H4 (cell line): ENCODE measurements at places on chromosomes 7 and 10.
A peak's percentile ranks its signal among the peaks of the same experiment; 100 is the strongest.

- DNase-seq = no peak
Measured at GRCh38 chr7:112060625-112061024, 145.6 kb downstream of the DOCK4 start.

DNA sequence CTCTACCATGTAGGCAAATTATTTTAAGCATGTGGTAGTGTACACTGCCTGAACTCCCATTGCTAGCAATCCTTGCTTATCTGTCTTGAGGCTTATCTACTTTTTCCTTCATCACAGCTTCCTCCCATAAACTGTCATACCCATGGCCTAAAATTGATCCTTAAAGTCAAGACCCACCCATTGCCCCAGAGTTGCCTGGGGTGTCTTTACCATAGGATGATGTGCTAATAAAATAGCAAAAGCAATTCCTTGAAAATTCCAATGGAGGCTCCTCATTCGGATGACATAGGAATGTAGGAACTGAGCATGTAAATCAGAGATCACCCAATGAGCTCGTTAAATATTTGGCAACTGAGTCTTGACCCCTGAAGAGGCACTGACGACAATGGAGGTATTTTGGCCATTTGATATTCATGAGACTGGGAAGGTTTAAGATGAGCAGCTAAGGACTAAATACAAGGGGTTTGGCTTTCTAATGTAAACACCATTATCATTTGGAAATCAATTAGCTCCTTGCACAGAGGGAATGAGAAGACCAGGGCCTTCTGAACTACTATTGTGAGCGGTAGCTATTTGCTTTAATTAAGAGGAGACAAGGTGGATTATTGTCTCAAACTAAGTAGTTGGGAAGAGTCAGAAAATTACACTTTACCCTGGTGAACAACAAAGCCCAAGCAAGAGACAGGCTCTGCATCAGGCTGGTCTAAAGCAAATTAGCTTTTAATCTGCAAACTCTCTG is 234.9 kb downstream of the GATA3 start:
- DNase-seq = no peak

- peak; percentile 8 for DNase-seq
Measured at GRCh38 chr10:113820507-113820906, 33.4 kb downstream of the DCLRE1A start.

- DNase-seq = no peak
Measured at GRCh38 chr10:7541137-7542087, 125.4 kb downstream of the ITIH5 start.

GRCh38 chr7:35254496-35255442 is 869 bp upstream of the TBX20 start:
- no peak for DNase-seq

DNA sequence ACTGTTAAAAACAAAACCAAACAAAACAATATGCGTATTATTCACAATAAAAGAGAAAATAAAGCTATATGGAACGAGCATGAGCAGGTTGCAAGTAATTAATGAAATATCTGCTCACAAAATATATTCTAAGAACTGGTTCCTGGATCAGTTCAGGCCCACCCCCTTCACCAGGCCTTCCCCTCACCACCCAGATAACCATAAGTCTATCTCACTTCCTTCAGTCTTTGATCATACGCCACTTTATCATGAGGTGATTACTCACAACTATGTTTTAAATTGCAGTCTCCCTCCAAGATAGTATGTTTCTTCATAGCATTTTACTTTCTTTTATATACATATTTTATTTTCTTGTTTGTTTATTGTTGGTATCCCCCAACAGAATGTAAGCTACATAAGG is 263.1 kb upstream of the HGF start:
- no peak for DNase-seq

GRCh38 chr7:22723181-22723601 is 3.8 kb upstream of the IL6 start:
- peak; percentile 68 for DNase-seq

- no peak for DNase-seq
Measured at GRCh38 chr10:69677985-69678654, 48.1 kb downstream of the FAM241B start.

DNA sequence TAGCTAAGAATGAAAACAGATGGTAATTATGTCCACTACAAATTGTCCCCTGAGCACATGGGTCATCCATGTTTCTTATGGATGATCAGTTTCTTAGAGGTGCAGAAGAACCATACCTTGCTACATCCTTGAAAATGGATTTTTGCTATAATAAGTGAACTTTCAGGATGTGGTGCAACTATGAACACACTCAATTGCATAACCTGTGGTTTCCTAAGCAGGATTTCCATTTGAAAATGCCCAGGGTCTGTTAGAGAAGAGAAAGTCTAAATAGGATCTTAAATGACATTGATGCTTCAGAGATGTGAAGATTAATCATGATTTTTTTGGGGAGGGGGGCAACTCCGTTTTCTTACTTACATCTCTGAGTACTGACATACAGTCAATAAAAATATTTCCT is 39.6 kb upstream of the CACNB2 start:
- no peak for DNase-seq

GRCh38 chr7:42254217-42254616 is 17.2 kb upstream of the GLI3 start:
- no peak for DNase-seq

GRCh38 chr7:130150587-130150986 is 54.6 kb downstream of the TMEM209 start:
- DNase-seq = no peak

- DNase-seq = no peak
Measured at GRCh38 chr7:127391591-127392181, 822 bp downstream of the ZNF800 start.

DNA sequence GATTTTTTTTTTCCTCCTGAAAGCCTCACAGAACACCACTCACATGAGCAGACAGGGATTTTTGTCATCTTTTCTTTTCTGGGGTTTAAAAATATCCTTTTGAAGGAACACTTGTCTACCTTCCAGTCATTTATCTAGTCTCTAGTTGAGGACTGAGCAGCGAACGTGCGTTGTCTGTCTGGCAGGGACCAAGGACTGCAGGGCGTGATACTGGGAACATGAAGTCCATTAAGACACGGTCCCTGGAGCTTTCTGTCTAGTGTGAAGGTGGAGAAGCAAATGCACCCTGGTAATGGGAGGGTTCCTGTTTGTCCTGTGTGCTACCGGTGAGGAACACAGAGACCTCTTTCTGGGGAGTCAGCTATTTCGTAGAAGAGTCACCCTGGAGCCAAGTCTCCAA is 207.4 kb downstream of the TMEM178B start:
- no peak for DNase-seq

GRCh38 chr10:95374597-95375209 is 83.9 kb upstream of the PDLIM1 start:
- DNase-seq = peak; percentile 85

DNA sequence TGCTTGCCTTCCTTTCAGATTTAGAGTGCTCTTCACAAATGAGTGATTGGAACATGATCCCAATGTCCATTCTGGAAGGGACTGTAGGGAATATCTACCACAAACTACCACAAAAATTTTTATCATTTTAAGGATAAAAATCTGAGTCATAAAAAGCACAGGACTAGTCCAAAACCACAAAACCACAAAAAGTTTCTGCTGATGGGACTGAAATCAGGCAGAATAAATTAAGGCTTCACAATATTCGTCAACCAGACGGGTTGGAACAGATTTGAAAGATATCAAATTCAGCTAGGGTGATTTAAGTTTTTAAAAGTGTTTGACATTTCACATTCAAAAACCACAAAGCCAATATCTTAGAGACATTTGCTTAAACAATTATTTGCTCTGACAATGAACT is 100.1 kb upstream of the PTN start:
- peak; percentile 70 for DNase-seq

- no peak for DNase-seq
Measured at GRCh38 chr10:96235326-96236089, 35.9 kb downstream of the BLNK start.

- peak; percentile 35 for DNase-seq
Measured at GRCh38 chr7:69732203-69732602, 133.9 kb downstream of the AUTS2 start.

DNA sequence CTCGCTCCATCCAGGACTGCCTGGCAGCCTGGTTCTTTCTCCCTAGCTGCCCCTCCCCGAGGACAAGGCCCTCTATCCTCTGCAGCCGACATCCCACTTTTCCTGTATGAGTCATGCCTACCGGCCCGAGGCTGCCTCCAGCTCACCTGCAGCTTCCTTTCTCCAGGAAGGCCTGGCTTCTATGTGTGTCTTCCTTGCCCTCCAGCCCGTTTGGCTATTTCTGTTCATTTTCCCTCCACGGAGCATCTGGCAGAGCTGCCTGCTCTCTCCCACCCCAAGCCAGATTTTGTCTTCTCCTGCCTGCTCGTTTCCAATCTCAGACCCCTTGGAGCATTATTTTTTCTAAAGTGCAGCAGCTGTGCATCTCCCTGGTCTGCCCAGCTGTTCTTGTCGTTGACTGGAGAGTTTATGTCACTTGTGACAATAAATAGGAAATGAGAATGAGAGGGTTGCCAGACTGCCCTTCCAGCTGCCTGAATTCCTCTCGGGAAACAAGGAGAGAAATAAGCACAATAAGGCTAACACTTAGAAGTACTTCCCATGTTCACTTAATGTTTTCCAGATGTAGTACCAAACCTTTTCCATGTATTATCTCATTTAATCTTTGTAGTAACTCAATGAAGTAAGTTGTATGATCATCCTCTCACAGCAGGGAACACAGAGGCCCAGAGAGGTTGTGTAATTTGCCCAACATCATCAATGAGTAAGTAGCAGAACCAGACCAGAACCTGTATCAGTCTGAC is 19.7 kb downstream of the UBTD1 start:
- peak; percentile 21 for DNase-seq

- DNase-seq = no peak
Measured at GRCh38 chr7:123485187-123485586, 49.2 kb downstream of the IQUB start.

DNA sequence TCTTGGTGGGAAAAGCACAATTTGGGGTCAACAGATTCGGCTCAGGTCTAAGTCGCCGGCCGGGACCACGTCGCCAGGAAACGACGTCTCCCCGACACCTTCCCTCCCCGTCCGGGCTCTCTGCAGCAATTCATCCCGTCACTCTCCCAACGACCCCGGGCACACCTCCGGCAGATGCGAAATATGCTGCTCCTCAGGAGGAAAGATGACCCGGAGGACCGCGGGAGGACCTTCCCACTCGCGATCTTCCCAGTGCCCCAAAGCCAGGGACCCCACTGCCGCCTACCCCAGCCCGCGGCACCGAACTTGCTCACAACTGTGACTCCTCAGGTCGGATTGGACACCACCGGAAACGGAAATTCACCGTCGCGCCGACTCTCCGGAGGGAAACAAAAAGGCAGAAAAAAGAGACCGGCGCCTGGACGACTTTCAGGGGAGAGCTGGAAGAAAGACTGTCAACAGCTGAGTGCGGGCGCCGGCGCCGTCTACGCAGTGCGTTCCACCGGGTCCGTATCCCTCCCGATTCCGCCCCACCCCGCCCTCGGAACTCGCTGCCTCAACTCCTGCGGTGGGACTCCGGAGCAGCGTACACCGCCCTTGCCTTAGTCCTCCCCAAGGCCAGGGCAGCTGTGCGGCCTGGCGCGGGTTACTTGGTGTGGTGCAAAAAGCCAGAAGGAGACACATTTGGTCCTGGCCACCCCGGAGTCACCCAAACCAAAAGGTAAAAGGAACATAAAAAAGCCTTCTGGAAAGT is 13.8 kb upstream of the SEC24C start:
- DNase-seq = peak; percentile 69

GRCh38 chr7:108723381-108723814 is 153.7 kb downstream of the DNAJB9 start:
- no peak for DNase-seq

GRCh38 chr10:86376403-86376802 is 9.8 kb upstream of the GRID1 start:
- DNase-seq = no peak

DNA sequence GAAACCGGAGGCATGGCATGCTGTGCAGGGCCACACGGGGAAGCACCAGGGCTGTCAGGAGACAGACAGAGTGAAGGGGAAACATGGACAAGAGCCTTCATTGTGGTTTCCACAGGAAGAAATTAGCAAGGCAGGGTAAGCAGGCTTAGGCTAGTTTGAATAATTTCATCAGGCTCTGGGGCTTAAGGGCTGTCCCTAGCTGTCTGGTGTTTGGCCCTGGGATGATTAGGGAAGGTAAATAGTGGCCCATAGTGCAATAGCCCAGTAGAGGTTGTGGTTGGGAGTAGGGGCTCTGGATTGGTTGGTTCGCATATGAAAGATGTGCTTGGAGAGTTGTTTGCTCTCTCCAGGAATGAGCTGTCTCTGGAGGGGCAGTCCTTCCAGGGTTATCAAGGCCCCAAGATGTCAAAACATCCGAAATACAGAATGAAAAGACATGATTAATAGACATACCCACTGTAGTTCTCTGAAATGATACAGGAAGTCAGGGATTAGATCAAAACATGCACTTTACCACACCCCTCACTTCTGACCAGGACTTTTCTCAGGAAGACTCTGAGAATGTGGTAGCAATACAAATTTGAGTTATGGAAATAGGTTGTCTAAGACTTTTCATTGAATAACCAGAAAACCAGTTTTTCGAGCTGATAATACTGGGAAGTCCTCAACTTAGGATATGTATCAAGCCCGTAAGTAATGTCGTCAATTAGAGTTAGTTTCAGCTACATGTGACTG is 224.9 kb upstream of the NFE2L3 start:
- DNase-seq = no peak

DNA sequence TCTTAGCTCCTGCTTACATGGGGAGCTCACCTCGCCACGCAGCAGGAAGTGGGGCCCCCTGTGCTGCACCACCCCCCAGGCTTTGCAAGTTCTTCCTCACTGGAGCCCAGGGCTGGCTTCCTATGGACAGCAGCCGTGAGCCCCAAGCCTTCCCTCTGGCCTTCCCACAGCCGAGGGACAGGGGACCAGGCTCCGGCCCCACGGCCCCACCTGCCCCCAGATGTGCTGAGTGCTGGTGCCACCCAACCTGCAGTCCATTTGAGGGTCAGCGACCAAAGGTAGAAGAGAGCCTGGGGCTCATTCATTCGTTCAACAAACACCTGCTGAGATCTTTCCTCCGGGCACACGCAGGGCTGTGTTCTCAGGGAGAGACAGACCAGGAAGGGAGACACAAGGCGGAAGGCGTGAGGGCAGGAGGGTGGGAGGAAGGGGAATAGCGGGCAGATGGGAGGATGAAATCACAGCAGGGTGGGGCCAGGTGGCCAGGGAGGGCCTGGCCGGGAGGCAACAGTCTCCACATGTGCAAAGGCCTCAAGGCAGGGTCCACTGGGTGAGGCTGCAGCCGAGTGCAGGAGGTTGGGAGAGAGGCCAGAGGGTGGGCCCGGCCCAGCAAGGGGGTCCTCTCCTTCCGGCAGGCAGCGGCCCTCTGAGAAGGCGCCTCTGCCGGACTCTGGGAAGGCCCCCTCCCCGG is 100.1 kb downstream of the FOXL3 start:
- no peak for DNase-seq

GRCh38 chr7:46604241-46604661 is 683.2 kb upstream of the IGFBP3 start:
- DNase-seq = no peak

GRCh38 chr10:22665329-22665728 is 49.0 kb downstream of the PIP4K2A start:
- no peak for DNase-seq

- no peak for DNase-seq
Measured at GRCh38 chr7:114718861-114719260, 203.0 kb upstream of the MDFIC start.

GRCh38 chr10:133243593-133243992 is 5.9 kb downstream of the VENTX start:
- DNase-seq = no peak

GRCh38 chr7:64758151-64758550 is 36.1 kb upstream of the ZNF138 start:
- DNase-seq = no peak

GRCh38 chr7:158943713-158944112 is 87.4 kb downstream of the DYNC2I1 start:
- DNase-seq = no peak
